ENCODE measurements at places on chromosomes 2 and 18.
A peak's percentile ranks its signal among the peaks of the same experiment; 100 is the strongest.

- H3K4me1 ChIP-seq = peaks cover 39% of the 10 kb centered on the region
- peaks cover 17% of the 10 kb centered on the region for H3K27me3 ChIP-seq
- H3K4me3 ChIP-seq = no peak overlapping the region
- no peaks in the 10 kb centered on the region for H3K36me3 ChIP-seq
These were observed 198.9 kb upstream of the RAB6C start for GRCh38 chr2:129780316-129781270.

- no peak overlapping the region for H3K4me3 ChIP-seq
- peak overlapping the region; percentile 20 for H3K27ac ChIP-seq
- peaks cover 4% of the 10 kb centered on the region for H3K27me3 ChIP-seq
These were observed 36.4 kb upstream of the IL1R1 start for GRCh38 chr2:102106133-102106556.

GRCh38 chr2:183606718-183607085 lies 482.5 kb downstream of the NUP35 start:
- no peaks in the 10 kb centered on the region for H3K36me3 ChIP-seq
- DNase-seq = no peak
- H3K27ac ChIP-seq = no peak overlapping the region
- no peak overlapping the region for H3K4me3 ChIP-seq
- H3K27me3 ChIP-seq = no peaks in the 10 kb centered on the region

- peaks cover 30% of the 10 kb centered on the region for H3K4me1 ChIP-seq
- no peak overlapping the region for H3K27ac ChIP-seq
- no peak for DNase-seq
These were observed 118.9 kb downstream of the LPIN1 start for GRCh38 chr2:11865378-11865777.

GRCh38 chr18:65762556-65762955 lies 11.7 kb downstream of the CDH7 start:
- peaks cover 41% of the 10 kb centered on the region for H3K36me3 ChIP-seq
- no peak for DNase-seq
- peaks cover 6% of the 10 kb centered on the region for H3K4me1 ChIP-seq
- H3K27ac ChIP-seq = peak overlapping the region; percentile 57

DNA sequence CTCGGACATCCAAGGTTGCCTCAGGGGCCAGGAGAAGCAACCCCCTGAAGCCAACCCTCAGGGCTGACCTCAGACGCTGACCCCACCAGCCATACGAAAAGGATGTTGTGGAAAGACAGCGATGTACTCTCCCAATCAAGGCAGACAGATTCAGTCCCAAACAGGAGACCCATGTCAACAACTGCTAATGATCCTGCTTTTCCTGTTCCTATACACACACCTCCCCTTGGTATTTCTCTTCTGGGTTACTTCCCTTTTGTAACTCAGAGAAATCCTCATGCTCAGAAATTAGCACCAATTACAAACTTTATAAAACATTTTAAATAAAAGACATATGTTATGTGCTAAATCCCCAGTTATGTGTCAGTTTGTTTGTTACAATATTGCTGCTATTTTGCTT lies 120.8 kb downstream of the PID1 start:
- peaks cover 6% of the 10 kb centered on the region for H3K27me3 ChIP-seq
- DNase-seq = no peak
- H3K36me3 ChIP-seq = no peaks in the 10 kb centered on the region
- no peak overlapping the region for H3K27ac ChIP-seq
- H3K4me1 ChIP-seq = no peaks in the 10 kb centered on the region

GRCh38 chr2:231597014-231597611 lies 4.4 kb downstream of the TEX44 start:
- peaks cover 4% of the 10 kb centered on the region for H3K27me3 ChIP-seq
- H3K4me1 ChIP-seq = peaks cover 25% of the 10 kb centered on the region
- no peaks in the 10 kb centered on the region for H3K36me3 ChIP-seq
- H3K27ac ChIP-seq = no peak overlapping the region
- no peak for DNase-seq

DNA sequence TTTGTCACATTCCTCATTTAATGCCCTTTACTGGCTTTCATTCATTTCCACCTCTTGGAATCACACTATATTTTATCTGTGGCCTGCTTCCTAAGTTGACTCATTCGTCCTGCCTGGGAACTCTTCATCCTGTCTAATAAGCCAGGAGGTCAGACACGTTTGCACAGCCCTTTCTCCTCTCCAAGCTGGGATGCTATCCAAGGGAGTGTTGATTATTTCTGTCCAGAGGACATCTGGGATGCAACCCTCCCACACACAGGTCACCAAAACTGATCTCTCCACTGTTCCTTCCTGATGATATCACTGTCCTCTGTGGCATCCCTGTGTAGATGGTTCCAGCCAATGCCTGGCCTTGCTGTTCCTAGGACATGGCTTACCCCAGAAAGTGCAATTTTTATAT lies 79.8 kb upstream of the NOSTRIN start:
- H3K4me3 ChIP-seq = no peak overlapping the region
- peak overlapping the region; percentile 10 for H3K27ac ChIP-seq
- H3K27me3 ChIP-seq = no peaks in the 10 kb centered on the region
- peaks cover 14% of the 10 kb centered on the region for H3K4me1 ChIP-seq
- no peak for DNase-seq

DNA sequence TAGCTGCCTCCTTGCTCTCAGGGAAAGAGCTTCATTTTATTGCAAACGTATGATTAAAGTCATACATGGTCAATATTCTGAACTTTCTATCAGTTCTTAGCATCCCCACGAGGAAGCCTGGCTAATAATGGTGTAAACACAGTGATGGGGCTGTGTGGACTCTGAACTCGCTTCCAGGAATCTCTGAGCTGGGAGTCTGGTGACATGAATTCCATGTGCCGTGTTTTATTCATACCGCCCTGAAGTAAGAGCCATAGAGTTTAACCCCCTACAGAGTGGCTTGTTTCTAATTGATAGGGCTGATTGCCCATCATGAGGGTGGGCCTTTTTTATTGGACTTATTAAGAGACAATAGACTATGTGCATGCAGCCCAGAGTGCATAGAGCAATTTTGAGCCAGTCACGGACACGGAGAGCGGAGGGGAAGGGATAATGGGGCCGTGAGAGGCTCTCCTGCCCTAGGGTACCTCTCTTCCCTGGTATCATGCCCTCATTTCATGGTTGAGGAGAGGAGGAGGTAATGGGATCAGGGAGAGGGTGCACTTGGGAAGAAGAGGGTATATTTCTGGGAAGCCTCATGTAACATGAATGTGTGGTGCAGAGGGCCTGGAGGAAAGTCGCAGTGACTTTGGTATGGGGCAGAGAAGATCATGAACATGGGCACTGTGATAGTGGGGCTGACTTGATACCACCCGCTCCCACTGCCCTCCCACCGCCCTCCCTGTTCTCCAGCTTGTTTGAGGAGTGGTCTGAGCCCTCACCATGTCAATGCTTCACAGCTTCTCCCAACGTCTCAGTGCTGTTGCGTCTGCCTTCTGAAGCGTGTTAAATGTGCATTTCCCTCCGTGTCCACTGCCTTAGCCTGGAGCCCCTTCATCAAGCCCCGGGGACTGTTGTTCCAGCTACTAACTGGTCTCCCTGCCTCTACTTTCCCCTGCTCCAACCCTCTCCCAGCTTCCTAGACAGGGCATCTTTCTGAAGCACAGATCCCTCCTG lies 73.2 kb downstream of the IL1R2 start:
- H3K36me3 ChIP-seq = no peaks in the 10 kb centered on the region
- DNase-seq = no peak
- H3K27me3 ChIP-seq = peaks cover 6% of the 10 kb centered on the region
- no peak overlapping the region for H3K4me3 ChIP-seq
- H3K27ac ChIP-seq = peak overlapping the region; percentile 31

DNA sequence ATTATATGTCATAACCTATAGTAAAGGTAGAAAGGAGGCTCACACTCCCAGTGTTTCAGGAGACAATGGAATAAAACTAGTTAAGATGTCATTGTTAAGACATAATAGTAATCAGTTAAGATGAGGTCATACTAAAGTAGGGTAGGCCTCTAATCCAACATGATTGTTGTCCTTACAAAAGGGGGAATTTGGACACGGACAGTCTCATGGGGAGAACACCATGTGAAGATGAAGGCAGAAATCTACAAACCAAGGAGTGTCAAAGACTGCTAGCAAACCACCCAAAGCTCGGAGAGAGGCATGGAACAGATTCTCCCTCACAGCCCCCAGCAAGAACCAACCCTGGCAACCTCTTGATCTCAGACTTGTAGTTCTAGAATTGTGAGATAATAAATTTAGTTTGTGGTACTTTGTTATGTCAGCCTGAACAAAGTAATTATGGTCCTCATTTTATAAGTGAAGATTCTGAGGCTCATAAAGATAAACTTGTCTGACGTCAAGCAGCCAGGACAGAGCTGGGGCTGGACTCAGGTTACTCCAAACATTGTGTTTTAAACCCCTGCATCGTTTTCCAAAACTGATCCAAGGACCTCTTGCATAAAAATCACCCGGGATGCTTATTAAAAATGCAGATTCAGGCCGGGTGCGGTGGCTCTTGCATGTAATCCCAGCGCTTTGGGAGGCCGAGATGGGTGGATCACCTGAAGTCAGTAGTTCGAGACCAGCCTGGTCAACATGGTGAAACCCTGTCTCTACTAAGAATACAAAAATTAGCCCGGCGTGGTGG lies 47.8 kb downstream of the CCDC195 start:
- H3K27ac ChIP-seq = no peak overlapping the region
- no peak overlapping the region for H3K4me3 ChIP-seq
- DNase-seq = no peak
- no peaks in the 10 kb centered on the region for H3K4me1 ChIP-seq

GRCh38 chr18:57052759-57053158 lies 94.1 kb upstream of the BOD1L2 start:
- no peak for DNase-seq
- H3K36me3 ChIP-seq = no peaks in the 10 kb centered on the region
- no peak overlapping the region for H3K4me3 ChIP-seq
- H3K4me1 ChIP-seq = peaks cover 13% of the 10 kb centered on the region
- peaks cover 8% of the 10 kb centered on the region for H3K27me3 ChIP-seq
